Lower leg skin (tissue), 4 donors: ENCODE measurements at places on chromosomes 13 and 19.

DNA sequence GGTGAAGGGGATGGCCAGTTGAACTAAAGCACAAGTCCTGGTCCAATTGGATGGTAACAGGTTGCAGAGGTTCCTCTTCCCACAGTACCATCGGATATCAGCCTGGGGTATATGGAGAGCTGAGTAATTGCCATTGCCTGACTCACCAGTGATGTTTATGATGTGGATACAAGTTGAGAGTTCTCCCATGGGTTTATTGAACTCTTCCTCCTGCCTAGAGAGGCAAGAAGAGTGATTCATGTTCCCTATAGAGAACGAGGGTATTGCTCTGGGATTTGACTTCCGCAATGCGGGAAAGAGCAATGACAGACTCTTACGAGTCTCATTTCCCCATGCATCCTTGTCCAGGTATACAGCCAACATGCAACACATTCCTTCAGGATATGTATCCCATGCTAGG, 111.3 kb upstream of the PCDH9 start:
- DNase-seq: no peak

GRCh38 chr13:65595916-65596315, 1634.2 kb downstream of the PCDH9 start:
- DNase-seq: no peak

DNA sequence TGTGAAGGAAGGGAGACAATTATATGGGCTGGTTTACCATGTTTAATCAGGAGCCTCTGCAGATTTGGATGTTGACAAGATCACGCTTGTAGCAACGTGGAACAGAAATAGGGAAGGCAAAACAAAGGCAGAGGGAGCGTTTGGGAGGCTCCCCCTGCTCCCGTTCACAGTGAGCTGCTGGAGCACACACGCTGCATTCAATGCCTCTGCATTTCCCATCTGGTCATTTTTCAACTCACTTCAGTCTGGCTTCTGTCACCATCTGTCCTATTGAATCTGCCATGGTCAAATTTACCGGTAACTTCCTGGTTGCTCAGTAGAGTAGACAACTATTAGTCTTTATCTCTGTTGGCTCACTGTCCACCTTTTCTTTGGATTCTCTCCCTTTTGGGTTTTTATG, 91.0 kb downstream of the NHLRC3 start:
- no peak for DNase-seq

GRCh38 chr13:29763436-29764180, 86.8 kb downstream of the UBL3 start:
- no peak for DNase-seq

- DNase-seq: no peak
These were observed 11.9 kb upstream of the SULT2B1 start for GRCh38 chr19:48540110-48540509.

GRCh38 chr13:113577881-113578435, 6.6 kb upstream of the TFDP1 start:
- no peak for DNase-seq

DNA sequence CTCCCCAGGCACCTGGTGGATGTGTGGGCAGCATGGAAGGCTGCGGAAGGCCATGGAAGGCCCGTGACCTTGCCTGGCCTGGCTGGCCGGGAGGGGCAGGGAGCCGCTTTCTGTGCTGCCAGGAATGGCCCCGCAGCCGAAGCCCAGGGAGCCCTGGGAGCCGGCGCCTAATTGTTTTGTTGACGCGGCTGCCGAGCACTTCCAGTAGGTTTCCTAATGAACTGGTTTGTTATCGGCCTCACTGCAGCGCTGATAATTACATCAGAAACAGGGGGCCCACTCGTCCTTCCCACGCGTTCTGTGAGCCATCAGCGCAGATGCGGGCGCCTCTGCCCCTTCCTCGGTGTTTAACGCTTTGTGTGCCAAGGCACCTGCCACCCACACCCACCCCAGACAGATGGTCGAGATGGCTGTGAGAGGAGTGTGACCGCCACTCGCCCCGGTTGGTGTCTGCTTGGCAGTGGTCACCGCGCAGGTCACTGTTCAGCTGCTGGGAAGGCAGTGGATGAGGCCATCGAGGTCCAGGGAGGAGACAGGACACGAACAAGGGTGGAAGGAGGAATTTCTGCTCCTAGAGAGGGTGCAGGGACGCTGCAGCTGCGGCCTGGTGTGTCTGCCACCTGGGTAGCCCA, 124.5 kb downstream of the KDM4B start:
- DNase-seq: no peak

GRCh38 chr19:6692027-6692426, 22.1 kb upstream of the TNFSF14 start:
- no peak for DNase-seq

- no peak for DNase-seq
These were observed 7.7 kb upstream of the NANOS2 start for GRCh38 chr19:45922281-45922680.

- DNase-seq: no peak
These were observed 43.4 kb upstream of the URAD start for GRCh38 chr13:28031896-28032288.

- DNase-seq: no peak
These were observed at the start of gene SYT3 for GRCh38 chr19:50639121-50640112. Gene SYT3, minus strand, starts transcription at chr19:50639881. Its CDS starts 2,470 bp downstream, at chr19:50637411.

DNA sequence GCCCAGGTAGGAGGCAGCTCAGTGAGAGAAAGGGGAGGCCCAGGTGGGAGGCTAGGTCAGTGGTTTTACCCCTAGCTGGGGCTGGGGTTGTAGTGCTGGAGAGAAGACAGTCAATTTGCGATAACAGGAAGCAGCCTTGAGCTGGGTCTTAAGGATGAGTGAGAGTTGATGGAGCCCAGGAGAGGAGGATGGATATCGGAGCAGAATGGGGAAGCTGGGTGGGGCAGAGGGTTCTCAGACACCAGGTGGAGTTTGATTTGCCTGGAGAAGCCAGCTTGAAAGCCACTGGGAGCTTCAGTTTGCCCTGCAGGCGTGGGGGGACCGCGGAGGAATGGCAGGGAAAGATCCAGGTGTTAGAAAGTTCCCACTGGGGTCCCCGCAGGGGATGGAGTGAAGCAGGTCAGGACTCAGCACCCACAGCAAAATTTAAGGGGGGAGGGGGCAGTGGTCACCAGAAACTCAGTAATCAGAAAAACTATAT, 836 bp upstream of the CDC42EP5 start:
- DNase-seq: no peak

DNA sequence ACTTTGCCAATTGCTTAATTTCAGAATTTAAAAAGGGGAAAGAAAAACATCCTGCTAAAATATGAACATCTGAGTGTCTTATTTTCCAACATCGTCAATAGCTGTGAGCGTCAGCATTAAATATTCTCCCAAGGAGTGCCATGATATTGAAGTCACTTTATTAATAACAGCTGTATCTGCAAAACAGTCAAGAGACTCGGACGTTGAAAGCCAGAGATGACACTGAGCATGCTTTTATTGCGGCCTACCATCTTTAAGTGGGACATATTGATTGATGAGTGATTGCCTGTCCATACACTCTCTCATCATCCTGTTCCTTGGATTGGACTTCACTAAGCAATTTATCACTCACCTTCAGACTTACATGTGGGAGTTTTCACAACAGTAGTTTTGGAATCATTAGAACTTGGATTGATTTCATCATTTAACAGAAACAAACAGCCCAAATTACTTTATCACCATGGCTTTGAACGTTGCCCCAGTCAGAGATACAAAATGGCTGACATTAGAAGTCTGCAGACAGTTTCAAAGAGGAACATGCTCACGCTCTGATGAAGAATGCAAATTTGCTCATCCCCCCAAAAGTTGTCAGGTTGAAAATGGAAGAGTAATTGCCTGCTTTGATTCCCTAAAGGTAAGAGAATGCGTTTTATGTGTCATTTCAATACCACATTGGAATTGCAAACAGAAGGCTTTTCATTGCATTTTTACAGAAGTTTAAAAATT, 53.8 kb downstream of the MBNL2 start:
- DNase-seq: no peak

- DNase-seq: no peak
These were observed 1709.2 kb upstream of the PCDH20 start for GRCh38 chr13:63124863-63125262.

DNA sequence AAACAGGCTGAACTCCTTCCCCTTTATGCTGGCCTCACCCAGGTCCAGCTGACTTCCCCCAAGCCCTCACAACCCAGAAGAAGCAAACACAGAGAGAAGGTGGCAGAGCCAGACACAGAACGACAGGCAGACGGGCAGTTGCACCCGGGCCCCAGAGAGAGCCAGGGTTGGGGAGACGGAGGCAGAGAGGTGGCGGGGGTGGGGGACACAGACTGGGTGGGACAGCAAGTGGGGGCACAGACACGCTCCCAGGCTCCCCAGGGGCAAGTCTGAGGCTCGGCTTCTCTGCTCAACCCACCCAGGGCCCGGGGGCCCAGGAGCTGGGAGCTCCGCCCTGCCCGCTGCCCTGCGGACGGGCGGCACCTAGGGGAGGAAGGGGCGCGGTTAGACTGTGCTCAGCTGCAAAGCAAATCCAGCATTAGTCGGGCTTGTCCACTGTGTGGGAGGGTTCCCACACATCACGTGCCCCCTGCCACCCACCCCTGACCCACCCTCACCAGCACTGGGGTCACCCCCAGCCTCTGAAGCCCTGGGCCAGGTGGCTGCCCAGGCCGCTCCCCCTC, 31.3 kb upstream of the ASF1B start:
- DNase-seq: no peak

DNA sequence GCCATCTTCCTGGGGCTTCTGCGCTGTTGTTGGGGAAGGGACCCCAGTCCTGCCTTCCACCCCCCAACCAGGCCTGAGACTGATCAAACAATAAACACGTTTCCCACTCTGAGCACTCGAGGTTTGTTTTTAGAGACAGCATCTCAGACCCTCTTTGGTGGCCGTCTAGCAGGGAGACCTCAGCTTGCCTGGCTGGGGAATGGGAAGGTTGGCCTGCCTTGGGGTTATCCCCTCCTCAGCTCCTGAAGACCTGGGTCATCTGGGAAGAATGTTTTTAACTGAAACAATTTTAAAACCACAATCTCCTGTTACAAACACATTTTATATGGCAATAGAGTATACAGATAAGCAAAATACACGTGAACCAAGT, 2.0 kb downstream of the ZNF581 start:
- no peak for DNase-seq

DNA sequence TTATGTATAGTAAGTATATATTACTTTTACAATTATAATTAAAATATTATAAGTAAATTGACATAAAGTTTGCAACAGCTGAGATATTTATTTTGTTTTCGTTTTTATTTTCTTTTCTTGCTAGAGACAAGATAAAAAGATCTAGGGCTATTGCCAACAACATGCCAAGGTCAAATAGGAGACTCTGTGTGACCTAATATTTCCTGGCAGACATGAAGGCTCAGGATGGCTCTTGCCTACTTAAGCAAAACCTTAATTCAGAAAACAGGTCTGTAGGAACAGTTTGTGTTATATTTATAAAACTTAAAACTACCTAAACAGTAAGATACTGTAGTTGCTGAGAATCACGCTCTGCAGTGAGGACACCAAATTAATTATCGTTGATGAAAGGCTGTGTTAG, 145.2 kb downstream of the RFC3 start:
- no peak for DNase-seq

DNA sequence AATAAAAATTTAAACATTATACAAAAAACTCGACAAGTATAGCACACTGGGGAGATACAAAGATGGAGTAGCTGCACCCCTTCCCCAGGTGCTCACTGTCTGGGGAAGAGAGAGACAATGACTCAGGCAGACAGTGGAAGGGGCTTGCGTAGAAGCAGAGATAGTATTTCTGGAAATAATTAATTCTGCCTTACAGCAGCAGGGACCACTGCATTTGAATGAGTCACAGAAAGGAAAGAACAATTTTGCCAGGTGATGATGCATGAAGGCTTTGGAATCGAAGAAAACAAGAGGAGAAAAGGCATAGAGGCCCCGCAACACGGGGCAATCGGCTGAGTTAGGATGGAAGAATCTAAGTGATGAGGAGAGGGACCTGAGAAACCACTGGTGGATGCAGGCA, 447.4 kb downstream of the EFNB2 start:
- no peak for DNase-seq

DNA sequence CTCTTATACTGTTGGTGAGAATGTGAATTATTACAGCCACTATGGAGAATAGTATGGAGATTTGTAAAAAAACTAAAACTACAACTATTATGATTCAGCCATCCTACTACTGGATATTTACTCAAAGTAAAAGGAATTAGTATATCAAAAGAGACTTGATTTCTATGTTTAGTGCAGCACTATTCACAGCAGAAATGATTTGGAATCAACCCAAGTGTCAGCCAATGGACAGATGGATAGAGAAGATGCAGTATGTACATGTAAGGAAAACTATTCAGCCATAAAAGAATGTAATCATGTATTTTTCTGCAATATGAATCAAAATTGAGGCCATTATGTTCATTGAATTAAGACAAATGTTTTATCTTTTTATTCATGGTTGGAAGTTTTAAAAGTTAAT, 1705.5 kb downstream of the SLITRK1 start:
- no peak for DNase-seq

DNA sequence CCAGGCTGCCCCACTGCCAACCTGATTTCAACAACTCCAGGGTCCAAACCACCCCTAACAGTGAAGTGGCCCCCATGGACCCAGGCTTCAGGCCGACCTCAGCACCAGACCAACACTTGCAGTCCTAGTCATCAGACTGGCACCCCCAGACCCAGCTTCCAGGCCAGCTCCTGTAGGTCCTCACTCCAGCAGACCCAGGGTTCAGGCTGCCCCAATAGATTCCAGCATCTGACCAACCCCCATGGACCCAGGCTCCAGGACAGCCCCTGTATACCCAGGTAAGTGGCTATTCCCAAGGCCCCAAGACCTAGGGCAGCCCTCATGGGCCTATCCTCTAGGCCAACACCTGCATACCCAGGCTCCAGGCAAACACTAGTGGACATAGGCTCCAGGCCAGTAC, 193.8 kb upstream of the OBI1 start:
- no peak for DNase-seq

DNA sequence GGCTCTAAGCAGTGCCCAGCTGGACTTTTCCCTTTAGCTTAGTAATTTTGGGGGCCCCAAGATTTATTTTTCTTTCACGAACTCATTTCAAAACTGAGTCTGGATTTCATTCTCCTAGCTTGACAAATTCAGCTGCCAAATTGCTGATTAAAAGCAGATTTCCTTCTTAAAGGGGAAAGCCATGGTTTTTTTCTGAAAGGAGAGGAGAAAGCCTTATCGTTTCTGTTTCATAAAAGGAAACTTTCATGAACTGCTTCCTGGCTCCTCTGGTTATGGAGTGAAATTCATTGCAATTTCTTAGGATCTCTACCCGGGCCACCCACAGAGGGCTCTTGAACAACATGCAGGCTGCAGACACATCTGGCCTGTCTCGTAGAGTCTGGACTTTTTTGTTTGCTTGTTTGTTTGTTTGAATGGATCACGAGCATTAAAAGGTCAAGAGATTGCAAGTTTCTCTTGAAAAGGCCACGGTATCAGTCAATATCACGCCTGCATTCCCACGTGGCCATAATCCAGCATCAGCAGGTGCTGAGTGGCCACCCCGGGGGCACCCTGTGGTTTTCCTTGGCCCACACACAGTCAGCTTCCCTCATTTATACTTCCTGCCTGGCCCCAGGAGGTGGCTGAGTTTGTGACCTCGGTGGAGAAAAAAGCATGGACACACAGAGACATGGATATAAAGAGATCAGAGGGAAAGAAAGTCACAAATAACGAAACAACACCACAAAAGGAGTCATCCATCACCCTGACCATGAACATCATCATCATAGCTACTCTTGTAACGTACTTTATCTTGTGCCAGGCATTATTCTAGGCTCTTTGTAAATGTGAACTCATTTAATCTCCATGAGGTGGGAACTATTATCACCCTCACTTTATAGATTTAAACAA, 10.5 kb upstream of the KLK4 start:
- DNase-seq: no peak
